ENCODE measurements at places on chromosomes 7 and 10.

DNA sequence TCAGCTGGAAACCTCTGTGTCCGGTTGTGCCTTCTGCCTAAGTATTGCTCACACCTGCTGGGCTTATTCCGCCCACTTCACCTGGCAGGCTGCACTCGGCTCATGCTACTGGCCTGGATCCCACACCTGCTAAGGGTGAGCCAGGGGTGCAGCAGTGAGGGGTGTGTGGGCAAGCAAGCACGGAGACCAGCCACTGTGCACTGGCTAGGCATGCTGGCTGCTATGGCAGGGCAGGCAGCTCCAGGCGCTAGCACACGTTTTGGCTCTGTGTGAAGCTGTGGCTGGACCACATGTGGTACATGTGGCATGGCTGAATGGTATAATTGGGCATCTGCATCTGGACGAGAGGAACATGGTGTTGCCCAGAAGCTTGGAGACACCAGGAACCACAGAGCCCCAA, 940.7 kb downstream of the NRG3 start:
- no peak for DNase-seq

- no peak for DNase-seq
Measured at GRCh38 chr10:51358227-51358626, 283.9 kb downstream of the PRKG1 start.

DNA sequence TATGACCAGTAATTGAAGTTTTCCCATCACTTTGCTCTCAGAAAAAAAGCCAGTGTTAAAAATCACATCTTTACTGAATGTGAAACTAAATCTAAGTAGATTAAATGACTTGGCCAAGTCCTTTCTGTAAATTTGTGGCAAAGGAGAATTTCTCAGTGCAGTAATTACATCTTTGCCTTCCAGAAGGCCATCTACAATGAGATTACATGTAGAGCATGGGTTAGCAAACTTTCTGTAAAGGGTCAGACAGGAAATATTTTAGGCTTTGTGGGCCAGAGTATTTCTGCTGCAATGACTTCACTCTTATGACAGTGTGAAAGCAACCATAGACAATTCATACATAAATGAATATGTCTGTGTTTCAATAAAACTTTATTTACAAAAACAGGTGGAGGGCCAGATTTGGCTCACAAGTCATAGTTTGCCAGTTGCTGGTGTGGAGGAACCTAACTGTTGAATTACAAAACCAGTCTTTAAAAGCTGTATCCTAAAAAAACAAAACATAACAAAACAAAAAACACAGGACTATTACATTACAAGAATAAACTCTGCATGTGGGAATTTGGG, 191.0 kb downstream of the TAX1BP1 start:
- no peak for DNase-seq

DNA sequence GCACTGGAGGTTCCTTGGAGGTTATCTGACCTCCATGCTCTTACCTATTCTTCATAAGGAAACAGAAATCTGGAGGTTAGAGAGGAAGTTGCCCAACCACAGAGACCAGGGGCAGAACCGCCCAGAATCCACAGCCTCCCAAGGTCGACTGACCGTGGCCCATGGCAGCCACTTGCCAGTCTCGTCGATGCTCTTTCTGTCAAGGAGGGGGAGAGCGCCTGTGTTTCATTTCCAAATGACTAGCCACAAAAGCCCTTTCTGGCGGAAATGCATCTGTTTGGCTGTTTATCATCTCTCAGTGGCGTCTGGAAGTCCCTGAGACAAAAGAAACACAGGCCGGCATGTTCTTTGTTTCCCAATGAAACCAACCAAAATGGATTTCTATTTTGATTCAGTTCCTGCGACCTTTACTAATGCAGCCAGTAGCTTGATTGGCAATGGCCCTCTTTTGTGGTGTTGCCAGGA, 2.9 kb downstream of the RAMP3 start:
- no peak for DNase-seq

DNA sequence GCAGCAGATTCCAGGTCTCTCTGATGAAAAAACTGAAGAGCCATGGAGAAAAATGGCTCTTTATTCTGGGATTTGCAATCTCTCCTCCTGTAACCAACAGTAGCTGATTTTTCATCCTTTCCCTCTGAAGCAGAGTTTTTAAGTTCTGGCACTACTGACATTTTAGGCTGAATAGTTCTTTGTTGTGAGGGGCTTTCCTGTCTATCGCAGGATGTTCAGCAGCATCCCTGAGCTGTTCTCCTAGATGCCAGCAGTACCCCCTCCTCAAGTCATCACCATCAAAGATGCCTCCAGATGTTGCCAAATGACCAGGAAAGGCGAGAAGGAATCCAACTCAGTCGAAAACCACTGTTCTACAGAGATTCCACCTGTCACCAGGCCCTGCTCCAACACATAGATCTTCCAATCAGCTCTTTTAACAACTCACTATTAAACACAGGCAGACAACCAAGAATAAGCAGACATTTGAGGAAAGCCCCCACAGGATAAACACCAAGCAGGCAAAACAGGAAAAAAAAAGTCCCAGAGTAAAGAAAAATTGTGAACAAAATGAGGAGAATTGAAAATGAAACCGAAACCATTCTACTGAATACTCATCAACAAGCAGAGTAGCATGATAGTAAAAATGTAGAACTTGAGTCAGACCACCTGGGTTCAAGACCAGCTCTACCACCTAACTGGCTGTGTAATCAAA, 124.8 kb downstream of the MPP7 start:
- no peak for DNase-seq

GRCh38 chr10:43398939-43399319, 10.1 kb downstream of the HNRNPF start:
- DNase-seq: no peak

GRCh38 chr7:77464589-77464988, 48.4 kb upstream of the GSAP start:
- no peak for DNase-seq

DNA sequence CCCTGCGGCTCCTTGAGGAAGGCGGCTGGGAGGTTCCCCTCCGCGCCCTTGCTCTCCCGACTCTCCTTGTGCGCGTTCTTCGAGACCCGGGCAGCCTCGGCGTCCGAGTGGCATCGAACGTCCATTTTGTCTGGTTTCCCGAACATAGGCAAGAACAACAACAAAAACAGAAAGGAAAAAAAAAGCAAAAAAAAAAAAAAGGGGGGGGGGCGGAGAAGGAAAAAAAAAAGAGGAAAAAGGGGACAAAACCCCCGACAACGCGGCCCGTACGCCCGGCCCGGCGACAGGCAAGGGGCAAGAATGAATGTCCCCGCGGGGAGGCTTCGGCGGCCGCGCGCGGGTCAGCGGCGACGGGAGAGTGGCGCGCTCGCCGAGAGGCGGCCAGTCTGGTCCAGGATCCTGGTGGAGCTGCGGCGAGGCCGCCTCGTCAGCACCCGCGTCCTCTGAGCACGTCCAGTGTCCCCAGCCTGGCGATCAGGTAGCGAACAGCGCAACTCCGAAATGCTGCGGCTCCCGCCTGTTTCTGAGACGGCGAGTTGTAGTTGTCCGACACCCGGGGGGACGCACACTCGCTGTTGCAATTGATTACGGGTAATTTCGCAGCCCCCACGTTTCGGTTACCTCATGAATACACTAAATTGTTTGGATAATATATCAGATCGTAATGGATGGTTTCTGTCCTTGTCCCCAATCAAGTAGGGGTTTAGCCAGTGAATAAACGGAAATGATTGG, at the start of gene VAX1:
Gene VAX1, minus strand, starts transcription at position 360 of the 732 bp plus-strand sequence. Its CDS starts 214 bp downstream, at position 146.
- DNase-seq: peak; percentile 59

- no peak for DNase-seq
Measured at GRCh38 chr7:102303669-102304422, 17.2 kb downstream of the SH2B2 start.

- DNase-seq: no peak
Measured at GRCh38 chr10:1779796-1780195, 42.5 kb upstream of the ADARB2 start.

- DNase-seq: no peak
Measured at GRCh38 chr10:6254201-6254600, 51.5 kb downstream of the PFKFB3 start.

- DNase-seq: no peak
Measured at GRCh38 chr7:100786323-100786722, 41.0 kb downstream of the EPHB4 start.

GRCh38 chr7:75943864-75944263, 28.9 kb downstream of the POR start:
- DNase-seq: no peak
